Gastroesophageal sphincter (tissue), 4 donors: ENCODE measurements at places on chromosomes 4 and X. TPM values are rescaled to one million over a fixed set of nuclear protein-coding genes. Genes with fewer than 3 reads are reported as not detected.

CLTRN gene
- not detected for total RNA-seq

VCX3A gene
- not detected for total RNA-seq

PHEX gene
- total RNA-seq: 0.54 TPM

SMR3B gene
- total RNA-seq: not detected

EDA gene
- total RNA-seq: 2.8 TPM

NEUROG2 gene
- not detected for total RNA-seq

CYBB gene
- total RNA-seq: 4.0 TPM

PPARGC1A gene
- total RNA-seq: 43.7 TPM

TLR8 gene
- 0.47 TPM for total RNA-seq

TRPC5OS gene
- not detected for total RNA-seq

SHROOM2 gene
- total RNA-seq: 1.2 TPM

BEX5 gene
- not detected for total RNA-seq

SPACA5 gene
- not detected for total RNA-seq

DOK7 gene
- total RNA-seq: 1.4 TPM

NPY5R gene
- 0.16 TPM for total RNA-seq

MAGEA8 gene
- not detected for total RNA-seq

ASB5 gene
- 22.6 TPM for total RNA-seq

FGFRL1 gene
- total RNA-seq: 22.9 TPM

SERPINA7 gene
- total RNA-seq: not detected

KCNE5 gene
- total RNA-seq: not detected

ZNF141 gene
- 14.5 TPM for total RNA-seq

TCEAL3 gene
- total RNA-seq: 99.6 TPM

CHRDL1 gene
- 243 TPM for total RNA-seq

POLN gene
- total RNA-seq: 1.5 TPM

GNRHR gene
- total RNA-seq: not detected
